ENCODE measurements at places on chromosomes 1 and 21.

DNA sequence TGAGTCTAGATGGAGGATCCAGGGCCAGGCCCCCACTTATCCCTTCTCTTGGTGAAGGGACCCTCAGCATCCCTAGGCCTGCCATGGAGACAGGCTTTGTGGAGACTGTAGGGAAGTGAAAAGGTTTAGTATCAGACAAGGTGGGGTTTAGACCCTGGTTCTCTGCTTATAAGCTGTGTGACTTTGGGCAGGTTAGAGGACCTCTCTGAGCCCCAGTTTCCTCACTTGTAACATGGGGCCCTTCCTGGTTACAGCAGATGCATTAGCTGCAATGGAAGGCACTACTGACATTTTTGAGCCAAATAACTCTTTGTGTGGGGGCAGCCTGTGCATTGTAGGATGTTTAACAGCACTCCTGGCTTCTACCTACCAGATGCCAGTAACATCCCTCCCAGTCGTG lies 22.7 kb downstream of the PADI2 start:
- no peak for DNase-seq

GRCh38 chr1:41274752-41275545 lies 32.8 kb upstream of the SCMH1 start:
- DNase-seq: no peak

DNA sequence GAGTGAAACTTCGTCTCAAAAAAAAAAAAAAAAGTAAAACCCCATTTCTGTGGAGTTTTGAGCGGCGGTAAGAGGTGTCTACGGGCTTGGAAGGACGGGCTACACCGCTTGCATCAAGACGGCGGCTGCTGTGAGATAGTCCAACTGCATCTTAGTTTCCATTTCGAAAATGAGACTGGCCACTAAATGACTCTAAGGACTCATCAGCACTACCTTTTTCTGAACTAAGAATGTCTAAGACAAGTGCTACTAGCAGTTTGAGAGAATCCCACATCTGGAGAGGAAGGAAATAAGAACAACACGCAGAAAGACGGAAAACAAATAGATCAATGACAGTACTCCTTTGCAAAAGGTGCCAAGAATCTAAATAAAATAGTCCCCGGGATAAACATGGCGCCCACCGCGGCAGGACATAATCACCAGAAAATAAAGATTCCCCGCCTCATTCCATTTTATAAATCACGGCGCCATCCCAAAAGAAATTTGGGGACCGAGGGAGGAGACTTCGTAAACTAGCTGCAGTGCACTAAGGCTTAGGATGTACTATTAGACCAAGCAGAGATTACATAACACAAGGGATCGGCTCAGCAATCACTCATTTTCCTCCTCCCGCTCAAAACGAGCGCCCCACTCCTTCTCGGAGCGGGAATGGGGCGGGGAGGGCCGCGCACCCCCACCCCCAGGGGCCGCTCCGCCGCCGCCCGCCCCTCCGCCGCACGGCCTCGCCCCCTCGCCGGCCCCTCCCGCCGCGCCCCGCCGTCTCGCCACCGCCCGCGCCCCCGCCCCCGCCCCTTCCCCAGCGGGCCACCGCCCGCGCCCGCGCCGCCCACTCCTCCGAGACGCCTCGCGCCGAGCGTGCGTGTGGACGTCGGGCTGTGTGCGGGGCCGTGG lies 1.1 kb downstream of the POGZ start:
- no peak for DNase-seq

- DNase-seq: no peak
Measured at GRCh38 chr1:59499943-59500569, 203.2 kb downstream of the FGGY start.

- no peak for DNase-seq
Measured at GRCh38 chr21:45850181-45850580, 131.4 kb upstream of the COL6A1 start.

- no peak for DNase-seq
Measured at GRCh38 chr1:150507912-150508864, at the start of gene ECM1. ECM1 (plus strand) TSS chr1:150508109; CDS start chr1:150508210, 101 bp downstream.

DNA sequence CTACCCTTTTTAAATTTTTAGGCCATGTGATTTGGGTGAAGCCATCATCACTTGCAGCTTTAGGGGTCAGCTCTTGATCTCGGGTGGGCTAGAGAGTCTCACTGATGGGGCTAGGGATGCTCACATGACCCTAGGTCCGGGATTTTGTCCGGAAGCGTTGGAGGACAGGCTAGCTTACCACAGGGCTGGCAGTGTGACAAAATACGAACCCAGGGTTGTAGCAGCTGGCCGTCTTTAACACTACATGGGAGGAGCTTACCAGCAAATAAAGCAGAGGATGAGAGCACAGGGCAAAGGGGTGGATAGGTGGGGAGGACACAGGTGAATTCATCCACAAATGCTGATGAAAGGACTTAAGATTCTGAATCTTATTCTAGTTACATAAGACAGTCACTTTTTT lies 21.9 kb downstream of the GPR161 start:
- DNase-seq: no peak

GRCh38 chr1:228309326-228310067 lies 97.1 kb downstream of the TRIM11 start:
- no peak for DNase-seq

DNA sequence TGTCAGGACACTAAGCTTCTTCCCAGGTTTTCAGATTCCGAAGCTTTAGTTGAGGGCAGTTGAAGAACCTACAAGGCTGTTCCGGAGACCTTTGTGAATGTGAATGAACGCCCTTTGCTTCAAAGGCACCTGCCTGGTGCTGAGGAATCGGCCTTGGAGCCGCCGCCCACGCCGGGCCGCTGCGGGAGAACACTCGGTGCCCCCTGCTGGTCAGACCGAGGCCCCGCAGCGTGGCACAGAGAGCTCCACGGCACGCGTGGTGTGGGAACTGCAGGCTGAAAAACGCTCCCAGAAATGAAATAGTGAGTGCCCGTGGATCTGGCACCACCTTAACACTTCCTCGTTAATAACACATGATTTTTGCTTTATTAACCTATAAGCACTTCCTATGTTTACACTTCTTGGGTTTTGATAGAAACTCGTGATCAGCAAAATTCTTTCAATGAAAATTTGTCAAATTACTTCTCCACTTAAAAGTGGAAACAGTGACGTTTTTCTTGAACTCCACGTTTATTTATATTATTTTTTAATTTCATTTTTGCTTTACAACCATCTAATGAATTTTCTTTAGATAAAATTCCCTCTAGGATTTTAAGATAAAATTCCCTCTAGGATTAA lies 460.6 kb downstream of the DSCAM start:
- no peak for DNase-seq

DNA sequence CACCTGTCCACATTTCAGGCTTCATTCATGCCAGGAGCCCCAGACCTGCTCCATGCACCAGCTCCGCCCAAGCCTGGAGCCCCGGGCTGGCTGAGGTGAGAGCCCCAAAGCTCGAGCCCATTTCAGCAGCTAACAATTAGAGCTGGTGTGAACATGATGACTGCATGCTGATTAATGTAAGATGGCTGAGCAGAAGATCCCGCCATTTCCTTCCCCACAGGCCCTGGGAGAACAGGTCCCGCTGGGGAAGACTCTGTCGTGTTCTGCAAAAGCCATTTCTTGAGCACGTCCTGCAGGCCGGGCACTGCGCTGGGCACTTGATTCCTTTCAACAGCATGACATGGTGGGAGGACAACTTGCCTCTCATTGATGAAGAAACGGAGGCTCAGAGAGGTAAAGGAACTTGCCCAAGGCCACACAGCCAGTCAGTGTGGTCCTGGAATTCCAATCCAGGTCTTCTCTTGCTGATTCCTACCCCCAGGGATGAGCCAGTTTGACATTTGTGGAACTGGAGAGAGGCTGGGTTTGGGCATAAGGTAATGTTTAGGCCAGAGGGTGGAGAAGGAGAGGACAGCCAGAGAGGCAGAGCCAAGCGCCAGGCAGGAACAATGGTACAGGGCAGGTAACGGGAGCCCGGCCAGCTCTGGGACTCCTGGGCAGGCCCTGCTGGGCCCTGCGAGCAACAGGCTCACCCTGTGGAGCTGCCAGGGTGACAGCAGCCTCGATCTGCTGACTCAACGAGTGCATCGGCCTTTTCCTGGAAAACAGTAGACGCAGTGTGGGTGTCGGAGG lies 28.1 kb upstream of the EPHA2 start:
- DNase-seq: no peak

DNA sequence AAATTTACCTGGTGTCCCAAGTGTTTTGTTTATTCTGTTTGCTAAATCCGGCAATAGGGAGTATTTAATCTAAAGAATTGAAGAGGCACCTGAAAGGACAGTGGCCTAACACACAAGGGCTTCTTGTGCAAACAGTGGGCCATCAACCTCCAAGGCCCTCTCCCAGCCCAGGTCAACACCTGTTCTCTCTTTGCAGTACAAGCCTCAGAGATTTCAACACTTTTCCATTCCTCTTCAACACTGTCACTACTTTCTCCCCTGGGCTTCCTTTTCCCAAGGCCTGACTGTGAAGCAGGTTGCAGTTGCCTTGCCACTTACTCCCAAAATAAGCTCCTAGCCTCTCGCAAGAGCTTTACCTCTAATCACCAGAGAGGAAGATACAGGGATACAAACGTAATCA lies 3.2 kb upstream of the SNAPIN start:
- no peak for DNase-seq

DNA sequence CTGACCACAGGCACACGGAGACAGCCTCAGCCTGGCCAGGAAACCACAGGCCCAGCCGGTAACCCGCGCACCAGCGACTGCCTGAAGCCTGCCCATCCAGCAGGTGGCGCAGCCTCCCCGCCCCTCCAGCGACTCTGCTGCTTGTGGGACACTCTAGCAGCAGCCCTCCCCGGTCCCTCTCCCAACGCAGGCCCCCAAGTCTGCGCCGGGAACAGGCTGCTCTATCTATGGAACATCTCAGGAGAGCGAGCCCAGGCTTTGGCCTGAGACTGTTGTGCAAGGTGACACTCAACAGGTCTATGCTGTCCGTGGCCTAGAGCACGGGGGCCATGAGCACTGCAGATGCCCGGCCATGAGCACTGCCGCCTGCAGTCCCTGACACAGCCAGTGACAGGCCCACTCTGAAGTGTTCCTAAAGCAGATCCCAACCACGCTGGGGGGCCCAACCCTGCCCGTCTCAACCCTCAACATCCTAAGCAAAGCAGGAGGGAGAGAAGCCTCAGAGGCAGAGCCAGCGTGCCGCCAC lies 28.4 kb downstream of the WDR4 start:
- no peak for DNase-seq

DNA sequence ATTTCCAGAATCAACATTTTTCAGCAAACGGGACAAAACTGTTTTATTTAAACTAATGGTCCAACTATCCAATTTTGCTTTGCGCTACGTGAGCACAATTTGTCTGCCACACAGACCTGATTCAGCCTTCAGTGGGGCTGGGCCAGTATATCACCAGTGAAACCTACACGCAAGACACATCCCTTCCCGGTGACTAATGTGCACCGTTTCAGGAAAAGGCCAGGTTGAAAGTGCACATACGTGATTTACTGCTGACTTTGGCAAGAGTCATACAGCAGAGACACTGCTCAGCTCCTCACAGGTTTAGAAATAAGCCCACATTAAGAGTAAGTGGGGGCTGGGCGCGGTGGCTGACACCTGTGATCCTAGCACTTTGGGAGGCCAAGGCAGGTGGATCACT lies 5.1 kb upstream of the TMEM51 start:
- DNase-seq: no peak

GRCh38 chr1:116826818-116827606 lies 72.8 kb downstream of the CD2 start:
- no peak for DNase-seq

- no peak for DNase-seq
Measured at GRCh38 chr1:156430866-156431265, 61.9 kb downstream of the RHBG start.

DNA sequence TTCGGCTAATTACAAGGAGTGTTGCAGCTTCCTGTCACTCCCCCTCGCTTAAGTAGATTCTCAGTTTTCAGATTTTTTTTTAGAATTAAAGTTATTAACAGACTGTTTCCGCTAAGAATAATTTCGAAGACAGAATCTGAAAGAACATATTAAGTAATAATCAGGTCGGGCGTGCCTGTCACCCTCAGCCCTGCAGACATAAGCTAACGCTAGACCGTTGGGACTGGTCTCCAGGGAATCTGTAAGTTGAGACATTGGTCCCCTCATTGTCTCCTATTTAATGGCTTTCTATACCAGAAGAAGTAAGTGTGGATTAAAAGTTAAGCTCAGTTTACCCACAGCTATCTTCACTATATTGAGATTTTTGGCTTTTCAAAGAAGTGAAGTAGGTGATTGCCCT lies 14.5 kb downstream of the NMNAT1 start:
- no peak for DNase-seq

DNA sequence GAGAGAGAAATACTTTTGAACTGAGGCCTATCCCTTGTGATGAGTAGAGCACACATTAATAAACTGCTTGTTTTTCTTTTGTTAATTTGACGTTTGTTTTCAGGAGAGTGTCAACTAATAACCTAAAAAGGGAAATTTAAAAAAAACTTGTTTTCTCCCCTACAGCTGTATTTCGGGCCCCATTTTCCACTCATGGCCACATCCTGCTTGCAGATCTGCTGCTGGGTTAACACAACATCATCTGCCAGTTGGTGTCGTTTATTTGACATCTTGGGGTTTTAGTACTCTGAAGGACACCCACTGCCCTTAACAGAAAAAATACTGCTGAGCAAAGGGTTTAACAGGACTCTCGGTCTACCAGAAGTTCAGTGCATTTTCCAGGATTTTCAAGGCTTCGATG lies 848 bp upstream of the PYHIN1 start:
- peak; percentile 23 for DNase-seq

GRCh38 chr1:155880950-155881349 lies 21.6 kb downstream of the SYT11 start:
- no peak for DNase-seq

DNA sequence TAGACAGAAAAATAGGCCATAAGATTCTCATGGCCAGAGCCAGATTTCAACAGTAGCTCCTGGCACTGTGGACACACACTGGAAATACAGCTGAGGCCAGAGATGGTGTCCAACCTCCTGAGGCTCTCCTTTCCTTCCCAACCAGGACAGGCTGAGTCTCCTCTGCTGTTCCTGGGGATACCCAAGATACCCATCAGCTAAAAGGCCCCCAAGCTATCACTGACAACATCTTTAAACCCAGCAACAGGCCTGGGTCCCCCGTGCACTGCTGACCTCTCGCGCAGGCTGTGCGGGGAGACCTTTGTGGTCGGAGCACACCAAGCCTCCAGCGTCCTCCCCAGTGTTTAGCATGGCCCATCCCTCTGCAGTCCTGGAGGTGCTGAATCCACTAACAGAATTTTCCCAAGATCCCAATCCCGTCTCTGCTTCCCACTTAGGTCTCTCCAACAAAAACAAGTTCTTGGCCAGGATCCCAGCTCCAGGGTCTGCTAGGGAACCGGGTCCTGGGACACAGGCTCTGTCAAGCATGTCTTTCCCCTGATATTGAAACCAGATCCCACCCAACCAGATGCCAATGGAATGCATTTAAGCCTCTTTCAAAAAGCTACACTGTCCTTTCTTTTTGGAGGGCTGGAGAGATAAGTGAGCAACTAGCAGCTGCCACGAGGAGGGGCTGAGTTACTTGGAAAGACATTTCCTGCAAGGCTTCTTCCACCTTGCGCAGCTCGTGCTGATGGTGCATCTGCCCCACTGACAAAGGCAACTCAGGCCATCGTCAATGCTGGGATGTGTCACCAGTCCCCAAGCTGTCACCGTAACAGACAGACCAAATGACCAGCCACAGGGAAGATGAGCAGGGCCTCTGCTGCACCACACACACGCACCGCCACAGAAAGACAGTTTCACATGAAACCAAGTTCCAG lies 73.2 kb downstream of the BCAR3 start:
- no peak for DNase-seq
